ENCODE measurements at places on chromosomes 3 and 15. TPM values are rescaled to one million over a fixed set of nuclear protein-coding genes. Genes with fewer than 3 reads are reported as not detected.

BHLHE40 gene
- total RNA-seq: 36.1 TPM

DNA sequence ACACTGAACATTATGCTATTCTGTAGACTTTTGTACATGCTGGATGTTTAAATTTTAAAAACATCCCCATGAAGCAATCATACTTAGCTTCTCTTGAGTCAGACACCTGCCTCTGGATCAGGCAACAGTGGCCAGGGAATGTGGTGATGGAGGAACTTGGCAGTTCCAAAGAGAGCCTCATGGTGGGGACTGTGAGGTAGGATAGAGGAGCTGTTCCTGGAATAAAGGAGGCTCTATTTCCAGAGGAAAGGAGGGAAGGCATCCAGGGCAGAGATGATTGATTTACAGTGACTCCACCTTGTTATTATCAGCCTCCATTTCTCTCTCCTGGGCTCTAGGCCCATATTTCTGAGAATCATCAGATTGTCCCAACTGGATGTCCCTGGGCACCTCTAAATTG, 35.0 kb upstream of the ABHD17C start:
- peak; percentile 78 for DNase-seq

DNA sequence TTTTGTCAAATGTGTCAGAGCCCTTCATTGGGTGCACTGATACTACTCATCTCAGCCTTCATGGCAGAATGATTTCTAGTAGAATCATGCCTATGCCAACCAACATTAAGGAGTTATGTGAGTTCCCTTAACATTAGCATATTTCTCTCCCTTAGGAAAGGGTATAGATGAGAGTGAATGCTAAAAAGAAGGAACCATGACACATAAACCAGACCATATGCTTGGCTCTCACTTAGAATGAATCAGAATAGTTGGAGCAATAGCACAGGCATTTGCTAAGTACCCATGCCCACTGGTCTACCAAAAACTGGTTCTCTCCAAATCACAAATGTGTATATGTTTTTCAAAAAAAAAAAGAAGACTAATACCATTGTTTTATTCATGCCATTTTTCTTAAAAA, 51.1 kb downstream of the STRIT1 start:
- DNase-seq: peak; percentile 68

ERC2 gene
- total RNA-seq: 0.09 TPM

DNA sequence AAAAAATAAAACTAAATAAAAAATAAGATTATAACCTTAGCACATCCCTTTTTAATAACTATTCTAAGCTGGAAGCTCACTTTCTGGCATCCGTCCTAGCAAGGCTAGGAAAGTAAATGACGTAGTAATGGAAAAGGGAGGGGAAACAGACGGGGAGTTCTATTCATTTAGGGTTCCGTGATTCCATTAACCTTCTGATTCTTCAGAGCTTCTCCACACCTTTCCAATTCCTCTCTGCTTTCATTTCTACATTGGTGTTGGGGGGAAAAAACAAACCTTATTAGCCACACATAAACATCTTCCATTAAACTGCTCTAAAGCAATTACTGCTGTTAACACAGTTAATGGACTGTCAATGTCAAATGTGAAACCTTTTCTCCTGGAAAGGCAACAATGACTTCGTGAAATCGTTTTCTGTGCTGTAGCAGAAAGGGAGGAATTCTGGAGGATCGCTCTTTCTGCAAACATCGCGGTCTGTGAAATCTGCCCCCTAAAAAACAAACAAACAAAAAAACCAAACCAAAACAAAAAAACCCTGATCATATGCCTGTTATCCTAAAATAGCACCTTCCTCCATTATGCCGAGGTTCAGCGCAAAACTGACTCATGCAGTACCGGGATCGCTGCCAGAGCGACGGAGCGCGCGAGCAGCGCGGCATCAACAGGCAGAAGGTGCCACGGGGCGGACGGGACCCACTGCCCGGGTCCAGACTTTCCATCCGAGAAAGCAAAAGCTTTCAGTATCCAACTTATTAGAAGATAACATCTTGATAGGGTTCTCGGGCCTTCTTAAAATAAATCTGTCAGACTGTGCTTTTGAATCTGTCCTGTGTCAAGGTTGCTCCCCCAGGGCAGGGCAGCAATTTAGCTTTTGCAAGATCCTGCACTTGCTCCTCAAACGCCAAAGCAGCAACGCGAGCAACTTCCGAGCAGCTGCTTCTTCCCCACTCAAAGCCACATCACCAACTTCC, 156.2 kb downstream of the FGF12 start:
- peak; percentile 58 for DNase-seq

DNA sequence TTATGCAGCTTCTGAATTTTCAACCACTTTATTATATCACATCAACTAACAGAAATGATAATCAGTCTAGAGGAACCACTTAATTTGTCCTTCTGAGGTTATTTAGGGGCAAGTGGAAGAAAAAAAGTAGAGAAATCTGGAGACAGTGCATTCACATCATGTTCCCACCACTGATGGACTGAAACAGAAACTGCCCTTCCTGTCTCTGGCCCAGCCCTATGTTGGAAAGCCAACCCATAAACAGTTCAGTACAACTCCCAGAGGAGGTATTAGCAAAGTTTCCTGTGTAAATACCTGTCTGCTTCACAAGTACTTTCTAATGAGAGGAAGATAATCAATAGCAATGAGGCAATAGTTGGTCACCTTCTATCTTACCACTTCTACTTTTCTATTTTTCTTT, 205.8 kb downstream of the SSR3 start:
- DNase-seq: no peak

CYP1A1 gene
- total RNA-seq: not detected

SCN5A gene
- 0.99 TPM for total RNA-seq

- peak; percentile 66 for DNase-seq
Observed at GRCh38 chr15:39251413-39252133, 329.3 kb upstream of the THBS1 start.

SLC2A2 gene
- total RNA-seq: not detected

C3orf85 gene
- total RNA-seq: not detected

DNA sequence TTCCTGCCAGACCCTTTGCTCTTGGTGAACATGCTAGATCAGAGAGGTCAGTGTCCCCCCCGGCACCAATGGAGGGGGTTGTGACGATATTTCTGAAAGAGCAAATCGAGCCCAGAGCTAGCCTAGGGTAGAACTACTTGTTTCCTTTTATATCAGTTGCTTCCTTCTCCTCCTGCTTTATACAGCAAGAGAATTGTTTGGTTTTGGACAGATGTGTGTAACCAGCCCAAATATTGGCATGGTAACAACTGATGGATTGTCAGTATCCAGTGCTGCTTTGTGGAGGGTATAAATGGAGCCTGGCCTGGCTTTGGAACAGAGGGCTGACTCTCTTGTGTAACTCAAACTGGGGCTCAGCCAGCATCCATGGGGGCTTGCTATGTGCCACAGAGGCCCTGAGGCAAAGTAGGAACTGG, 27.2 kb downstream of the SNX1 start:
- no peak for DNase-seq

CHRNB4 gene
- not detected for total RNA-seq

- no peak for DNase-seq
Observed at GRCh38 chr15:57496946-57497869, 94.5 kb upstream of the MYZAP start.

DNA sequence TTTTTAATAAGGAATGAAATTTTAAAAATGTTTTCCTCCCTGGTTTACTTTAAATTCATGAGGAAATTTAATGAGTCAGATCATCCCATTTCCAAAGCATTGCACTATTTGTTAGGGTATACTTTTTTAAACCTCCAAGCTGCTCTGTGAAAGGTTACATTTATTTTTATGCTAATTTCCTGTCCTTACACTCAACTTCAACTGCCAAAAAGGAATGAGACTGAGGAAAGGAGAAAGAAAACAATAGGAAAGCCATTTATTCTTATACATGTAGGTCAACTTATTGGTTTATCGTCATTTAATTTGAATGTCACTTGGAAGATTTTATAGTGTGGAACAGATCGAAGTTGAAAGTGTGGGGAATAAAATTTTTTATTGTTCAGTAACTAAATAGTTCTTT, 104.1 kb downstream of the ALCAM start:
- DNase-seq: no peak

GRCh38 chr3:61813636-61814035, 252.3 kb downstream of the PTPRG start:
- no peak for DNase-seq

LSAMP gene
- total RNA-seq: 10.7 TPM

DNA sequence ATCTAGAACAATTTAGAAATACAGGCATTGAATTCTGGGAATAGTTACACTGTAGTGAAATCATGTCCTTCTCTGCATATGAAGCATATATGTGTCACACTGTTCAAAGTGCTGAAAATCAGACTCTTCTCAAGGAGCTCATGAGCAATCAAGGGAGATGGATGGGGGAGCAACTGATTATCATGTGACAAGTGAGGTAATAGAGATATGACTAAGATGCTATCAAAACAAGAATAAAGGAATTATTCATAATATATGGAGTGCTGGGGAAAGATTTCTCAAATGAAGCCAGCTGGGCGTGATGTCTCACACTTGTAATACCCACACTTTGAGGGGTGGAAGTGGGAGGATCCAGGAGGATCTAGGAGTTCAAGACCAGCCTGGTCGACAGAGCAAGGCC, 74.9 kb upstream of the CHRNB4 start:
- peak; percentile 69 for DNase-seq

DNA sequence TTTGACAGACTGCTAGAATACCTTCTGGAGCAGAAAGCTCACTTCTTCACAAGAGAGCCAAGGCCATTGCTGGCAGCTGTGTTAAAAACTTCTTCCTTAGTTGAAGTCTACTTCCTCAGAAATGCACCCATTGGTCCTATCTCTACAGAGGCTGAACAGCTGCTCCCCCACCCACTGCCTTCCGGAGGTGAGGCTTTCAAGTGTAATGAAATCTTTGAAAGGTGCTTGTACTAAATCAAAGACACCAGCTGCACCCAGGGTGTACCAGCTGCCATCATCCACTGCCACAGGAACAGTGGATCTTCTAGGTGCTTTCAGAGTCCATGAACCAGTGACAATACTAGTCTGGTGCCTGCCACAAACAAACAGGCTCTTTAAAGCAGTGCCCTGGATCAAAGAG, 26.4 kb upstream of the HERC1 start:
- no peak for DNase-seq

KIF15 gene
- 17.1 TPM for total RNA-seq

GRCh38 chr15:63258658-63259057, 18.7 kb upstream of the APH1B start:
- DNase-seq: no peak

DGKG gene
- total RNA-seq: 0.27 TPM

DNA sequence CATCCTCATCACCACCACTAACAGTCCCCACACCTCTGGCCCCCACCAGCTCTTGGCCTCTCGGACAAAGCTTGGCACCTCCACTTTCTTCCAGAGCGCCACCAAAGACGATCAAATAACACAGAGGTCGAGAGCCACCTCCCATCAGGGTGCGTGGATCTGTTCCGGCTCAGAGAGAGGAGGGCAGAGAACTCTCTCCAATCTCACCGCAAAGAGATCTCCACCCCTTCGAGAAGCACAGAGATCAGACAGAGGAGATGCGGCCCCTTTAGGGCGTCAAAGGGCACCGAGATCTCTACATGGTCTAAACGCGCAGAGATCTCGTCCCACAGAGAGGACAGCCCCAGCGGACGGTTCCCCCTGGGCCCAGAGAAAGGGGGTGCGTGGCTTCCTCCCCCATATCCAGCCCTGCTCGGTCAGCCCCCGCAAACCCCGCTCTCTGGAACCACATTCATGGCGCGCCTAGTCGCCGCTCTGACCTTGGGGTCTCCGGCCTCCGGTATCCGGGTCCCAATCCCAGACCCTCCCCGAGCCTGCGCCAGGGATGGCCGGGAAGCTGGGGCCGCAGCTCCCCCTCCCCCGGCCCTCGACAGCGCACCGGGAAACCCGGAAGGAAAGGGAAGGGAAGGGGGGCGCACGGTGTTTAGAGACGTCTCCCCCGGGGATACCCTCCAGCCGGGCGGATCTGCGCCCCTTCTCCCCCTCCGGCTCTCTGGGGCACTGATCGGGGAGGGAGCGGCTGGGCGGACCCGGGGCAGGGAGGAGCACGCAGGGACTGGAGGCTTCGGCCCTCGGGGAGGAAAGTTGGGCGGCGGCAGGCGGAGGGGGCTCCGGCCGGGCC, 608 bp downstream of the SCN5A start:
- no peak for DNase-seq

DNA sequence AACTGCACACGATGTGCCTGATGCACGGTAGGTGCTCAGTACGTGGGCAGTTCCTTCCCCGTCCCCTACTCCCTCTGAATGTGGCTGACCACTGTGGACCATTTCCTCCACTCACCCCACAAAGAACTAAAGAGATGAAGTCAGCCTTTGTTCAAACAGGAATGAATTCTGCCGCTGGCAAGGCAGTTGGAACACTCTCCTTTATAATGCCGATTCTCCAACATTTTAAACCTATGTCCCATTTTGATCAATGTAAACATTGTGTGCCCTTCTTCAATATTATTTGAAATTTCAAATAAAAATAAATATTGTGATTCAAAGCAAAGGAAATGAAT, 57.5 kb upstream of the MEF2A start:
- DNase-seq: no peak

GRCh38 chr3:101962055-101962454, 112.7 kb downstream of the NFKBIZ start:
- DNase-seq: peak; percentile 74

- DNase-seq: no peak
Observed at GRCh38 chr15:67174864-67175573, 79.4 kb downstream of the AAGAB start.

FOXB1 gene
- not detected for total RNA-seq

DNA sequence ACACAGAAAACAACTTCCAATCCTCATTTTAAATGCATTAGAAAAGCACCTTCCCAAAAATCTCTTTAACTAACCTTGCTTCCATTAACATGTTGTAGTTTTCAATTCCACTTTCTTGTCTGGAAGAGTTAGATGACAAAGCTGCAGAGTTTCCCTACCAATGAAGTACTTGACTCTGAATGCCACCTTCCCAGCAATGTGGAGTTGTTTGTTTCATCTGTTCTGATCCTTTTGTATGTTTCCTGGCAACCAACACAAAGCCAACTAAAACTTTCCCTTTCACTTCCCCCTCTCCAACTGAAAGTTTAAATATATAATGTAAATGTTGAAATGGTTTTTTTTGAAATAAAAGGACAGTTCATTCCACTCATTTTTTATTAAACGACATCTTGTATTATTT, at the start of gene WDR49:
Gene WDR49 (minus strand): TSS at position 183 of the 400 bp plus-strand sequence. CDS start 517 bp downstream, outside the sequence.
- DNase-seq: no peak

GRCh38 chr15:101148166-101148880, 103.5 kb downstream of the CHSY1 start:
- DNase-seq: no peak

DNA sequence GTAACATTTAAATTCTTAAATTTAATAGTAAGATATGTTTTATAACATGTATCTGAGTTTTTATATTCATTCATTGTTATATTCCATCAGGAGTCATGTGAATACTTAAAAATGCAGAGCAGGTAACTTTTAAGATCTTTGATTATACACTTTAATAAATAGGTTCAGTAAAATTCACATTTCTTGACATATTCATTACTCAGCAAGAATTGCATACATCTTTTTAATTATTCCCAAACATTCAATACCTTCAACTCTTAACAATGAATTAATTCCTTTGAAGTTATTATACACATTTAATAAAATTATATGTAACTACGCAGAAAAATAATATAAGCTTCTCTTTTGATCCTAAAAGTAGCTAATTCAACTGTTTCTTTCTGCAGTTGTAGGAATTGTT, 105.4 kb downstream of the CNTN4 start:
- DNase-seq: no peak
